Stimulated activated CD4-positive, alpha-beta T cell treated with anti-CD3 and anti-CD28 coated beads, Interleukin-12 subunit alpha, Interleukin-12 subunit beta, amount 100 ng/mL, for 48 hours (primary cell): ENCODE measurements at places on chromosomes 2 and 18.

DNA sequence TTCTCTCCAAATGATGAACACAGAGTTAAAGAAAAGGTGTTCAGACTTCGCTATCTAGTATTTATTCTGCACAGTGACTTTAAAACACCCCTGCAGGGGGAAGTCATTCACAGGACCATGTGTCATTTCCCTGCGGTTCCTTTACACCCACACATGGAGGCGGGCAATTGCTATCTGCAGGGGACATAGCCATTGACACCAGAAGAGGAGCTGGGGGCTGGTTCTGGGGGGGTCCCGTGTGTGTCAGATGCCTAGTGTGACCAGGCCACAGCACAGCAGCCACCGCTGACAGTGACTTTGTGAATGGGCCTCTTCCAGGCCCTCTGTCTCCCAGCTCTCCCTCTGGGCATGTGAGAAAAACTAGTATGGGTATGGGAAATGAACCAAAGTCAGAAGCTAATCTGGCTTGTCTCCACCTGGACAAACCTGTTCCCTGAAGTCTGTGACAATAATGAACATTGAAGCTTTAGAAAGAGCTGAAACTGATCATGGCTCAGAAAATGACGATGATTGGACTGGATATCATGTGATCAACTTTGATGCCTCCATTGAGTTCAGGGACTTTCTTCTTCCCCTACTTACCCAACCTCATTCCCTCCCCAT is 7.5 kb upstream of the GBX2 start:
- no peak for DNase-seq

GRCh38 chr2:223386984-223387383 is 215.2 kb downstream of the SCG2 start:
- DNase-seq: no peak

GRCh38 chr2:98550165-98550564 is 58.1 kb downstream of the COA5 start:
- DNase-seq: no peak

DNA sequence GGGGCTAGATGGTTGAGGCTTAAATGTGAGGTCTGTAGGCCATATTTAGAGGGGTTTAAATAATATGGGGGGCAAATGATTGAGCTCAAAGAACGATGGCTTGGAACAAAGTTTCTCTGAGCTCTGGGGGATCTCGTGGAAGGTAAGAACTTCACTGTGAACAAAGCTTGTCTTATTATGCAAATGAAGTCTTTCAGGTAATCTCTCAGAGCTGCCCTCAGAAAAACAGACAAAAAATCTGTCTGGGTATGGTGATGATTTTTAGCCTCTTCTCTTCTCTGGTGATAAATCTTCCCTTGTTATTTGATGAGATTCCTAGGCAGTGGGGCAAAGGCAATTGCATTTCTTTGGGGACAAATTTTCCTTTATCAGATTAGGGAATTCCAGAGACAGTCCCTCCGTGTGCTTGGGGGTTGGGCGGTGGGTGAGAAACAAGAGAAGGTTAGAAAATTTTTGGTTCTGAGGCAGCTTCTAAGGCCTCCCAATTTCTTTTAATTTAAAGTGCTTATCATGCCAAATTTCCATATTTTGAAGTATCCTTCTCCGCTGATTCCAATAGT is 760.4 kb downstream of the TSN start:
- no peak for DNase-seq

GRCh38 chr2:205964111-205964761 is 121.7 kb downstream of the INO80D start:
- DNase-seq: no peak

GRCh38 chr2:29615183-29615582 is 306.2 kb downstream of the ALK start:
- DNase-seq: no peak

GRCh38 chr2:121480826-121481225 is 49.9 kb upstream of the RNU4ATAC start:
- no peak for DNase-seq

GRCh38 chr2:206700156-206700555 is 18.0 kb downstream of the DYTN start:
- DNase-seq: no peak

DNA sequence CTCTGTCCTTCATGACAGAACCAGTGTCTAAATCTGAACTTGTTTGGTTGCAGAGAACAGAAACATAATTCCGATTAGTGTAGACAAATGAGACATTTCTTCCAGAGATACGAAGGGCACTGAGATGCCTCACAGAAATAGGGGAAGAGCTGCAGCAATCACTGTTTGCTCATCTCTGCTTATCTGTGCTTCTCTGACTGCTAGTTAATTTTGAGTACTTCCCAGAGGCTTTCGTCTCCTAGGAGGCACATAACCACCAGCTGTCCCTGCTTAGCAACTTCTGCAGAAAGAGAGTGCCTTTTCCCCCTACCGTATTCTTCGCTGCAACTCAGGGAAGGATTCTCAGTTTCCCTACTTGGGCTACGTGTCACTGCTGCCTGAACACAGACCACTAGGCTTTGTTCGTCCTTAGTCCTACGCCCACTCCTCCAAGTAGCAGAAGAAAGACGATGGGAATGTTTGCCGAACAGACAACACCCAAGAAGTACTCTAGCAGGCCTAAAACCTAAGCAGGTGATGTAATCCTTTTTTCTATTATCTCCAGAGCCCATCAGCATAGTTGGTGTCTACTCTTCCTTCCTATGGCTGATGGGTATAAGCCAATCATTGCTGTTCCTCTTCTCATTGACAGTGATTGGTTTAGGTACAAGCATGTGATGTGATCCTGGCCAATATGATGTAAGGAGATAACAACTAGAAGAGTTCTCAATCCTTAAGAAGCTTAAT is 63.6 kb downstream of the TNP1 start:
- no peak for DNase-seq

DNA sequence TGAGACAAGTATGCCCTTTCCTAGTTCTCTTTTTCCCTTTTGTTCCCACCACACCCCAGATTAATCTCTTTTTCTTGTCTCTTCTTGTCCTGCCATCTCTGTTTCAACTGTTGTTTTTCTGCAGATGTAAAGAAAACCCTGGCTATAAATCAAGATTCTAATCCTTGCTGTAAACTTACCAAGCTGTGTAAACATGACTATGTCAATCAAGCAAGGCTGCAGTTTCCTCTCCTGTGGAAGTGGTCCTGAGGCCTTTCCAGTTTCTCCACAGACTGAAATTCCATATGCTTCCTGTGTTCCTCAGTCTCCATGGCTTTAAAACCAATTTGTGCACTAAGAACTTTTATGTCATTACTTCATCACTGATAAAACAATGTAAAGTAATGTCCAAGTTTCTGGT is 288.8 kb upstream of the PIK3C3 start:
- no peak for DNase-seq

- DNase-seq: no peak
Measured at GRCh38 chr2:64352292-64352691, 101.7 kb upstream of the LGALSL start.
